ENCODE measurements at places on chromosomes 11 and 22.

DNA sequence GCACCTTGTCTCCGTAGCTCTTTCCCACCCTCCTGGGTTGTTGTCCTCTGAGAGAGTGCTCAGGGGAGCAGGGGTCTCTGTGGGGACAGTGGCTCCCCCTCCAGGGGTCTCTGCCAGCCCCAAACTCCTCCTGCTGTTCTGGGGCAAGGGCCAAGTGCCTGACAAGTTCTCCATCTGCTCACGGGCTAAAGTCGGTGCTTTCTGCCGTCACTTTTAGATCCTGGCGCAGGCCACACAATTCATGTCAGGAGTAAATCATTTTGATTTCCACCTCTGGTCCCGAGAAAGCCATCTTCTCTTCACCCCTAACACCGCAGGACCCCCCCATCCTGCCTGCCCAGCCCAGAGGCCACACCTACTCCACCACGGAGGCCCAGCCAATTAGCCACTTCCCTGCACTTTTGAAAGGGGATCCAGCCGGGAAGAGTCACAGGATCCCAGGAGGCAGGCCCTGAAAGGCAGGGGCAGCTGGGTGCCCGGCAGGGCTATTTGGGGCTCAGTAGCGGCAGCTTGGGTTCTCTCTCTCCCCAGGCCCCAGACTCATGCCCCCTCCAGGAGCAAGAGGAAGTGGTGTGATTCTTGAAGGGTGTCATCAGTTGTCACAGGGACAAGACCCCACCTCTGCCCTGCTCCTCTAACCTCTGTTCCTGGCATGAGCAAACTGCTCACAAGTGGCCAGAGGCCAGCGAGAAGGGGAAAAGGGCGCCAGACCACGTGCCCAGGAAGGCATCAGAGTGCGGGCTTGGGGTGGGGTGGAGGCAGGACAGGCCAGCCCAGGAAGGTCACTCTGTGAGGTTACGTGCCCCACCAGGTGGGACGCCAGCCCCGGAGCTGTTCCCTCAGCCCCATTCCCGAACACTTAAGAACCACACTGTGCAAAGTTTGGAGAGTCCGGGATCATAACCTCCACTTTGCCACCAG lies 1.3 kb downstream of the MACROD1 start:
- peak; percentile 57 for DNase-seq

DNA sequence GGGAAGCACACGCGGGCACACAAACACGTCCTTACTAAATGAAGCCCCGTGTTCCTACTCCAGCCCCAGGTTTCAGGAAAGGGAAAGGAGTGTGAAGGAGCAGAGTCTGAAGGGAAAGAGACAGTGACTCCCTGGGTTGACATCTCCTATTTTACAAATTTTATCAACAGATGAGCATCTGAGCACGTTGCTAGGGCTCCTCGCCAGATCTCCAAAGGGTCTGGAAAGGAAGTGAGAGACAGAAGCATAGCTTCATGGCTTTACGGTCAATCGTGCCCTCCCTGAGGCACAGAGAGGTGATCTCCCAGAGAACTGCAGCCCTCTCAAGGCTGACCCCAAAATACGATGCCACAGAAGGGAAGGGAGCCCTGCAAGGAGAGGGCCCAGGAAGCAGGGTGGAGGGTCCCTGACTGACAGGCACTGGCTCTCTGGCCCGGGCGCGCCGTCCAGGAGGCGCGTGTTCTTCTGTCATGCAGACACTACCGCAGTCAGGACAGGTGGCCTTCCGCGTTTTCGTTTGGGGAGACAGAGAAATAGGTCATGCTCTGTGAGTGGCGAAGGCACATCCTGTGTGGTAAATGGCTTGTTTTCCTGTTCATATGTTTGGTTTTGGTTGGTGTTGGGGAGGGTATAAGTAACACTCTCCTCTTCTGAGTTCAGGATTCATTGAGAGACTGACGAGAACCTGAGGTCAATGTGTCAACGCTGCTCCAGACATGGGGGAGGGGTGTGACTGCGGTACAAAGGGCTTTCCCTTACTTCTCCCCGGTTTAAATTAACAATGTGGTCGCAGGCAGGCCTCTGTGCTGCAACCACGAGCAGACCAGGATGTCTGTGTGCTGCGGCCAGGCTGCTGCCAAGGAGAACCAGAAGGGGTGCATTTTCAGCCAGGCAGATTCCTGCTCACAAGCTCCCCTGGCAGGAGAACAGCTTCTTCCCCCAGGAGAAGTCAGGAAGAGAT lies 813.3 kb downstream of the OPCML start:
- no peak for DNase-seq

DNA sequence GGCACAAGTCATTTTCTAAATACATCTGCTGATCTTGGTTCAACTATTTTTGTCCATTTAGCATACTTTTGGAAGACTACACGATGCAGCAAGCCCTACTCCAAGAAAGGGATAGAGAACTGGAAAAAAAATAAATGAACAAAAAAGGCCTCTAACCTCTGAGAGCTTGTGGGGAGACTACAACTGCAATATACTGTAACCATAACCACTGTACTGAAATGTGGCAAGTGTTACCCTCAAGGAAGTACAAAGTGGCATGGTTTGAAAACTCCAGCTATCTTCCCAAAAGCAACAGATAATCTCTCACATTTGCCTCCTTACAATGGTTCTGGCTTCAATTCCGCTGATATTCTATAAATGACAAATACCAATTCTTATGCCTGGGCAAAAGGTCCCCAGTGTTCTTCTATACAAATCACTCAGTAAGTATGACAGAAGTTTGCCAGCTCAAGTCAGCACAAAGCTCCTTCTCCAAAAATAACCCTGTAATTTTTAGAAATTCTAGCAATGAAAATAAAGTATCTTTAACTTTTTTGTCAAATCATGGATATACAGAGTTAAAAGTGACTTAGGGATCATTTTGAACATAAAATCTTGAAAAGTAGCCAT lies 22.9 kb downstream of the AMBRA1 start:
- no peak for DNase-seq

DNA sequence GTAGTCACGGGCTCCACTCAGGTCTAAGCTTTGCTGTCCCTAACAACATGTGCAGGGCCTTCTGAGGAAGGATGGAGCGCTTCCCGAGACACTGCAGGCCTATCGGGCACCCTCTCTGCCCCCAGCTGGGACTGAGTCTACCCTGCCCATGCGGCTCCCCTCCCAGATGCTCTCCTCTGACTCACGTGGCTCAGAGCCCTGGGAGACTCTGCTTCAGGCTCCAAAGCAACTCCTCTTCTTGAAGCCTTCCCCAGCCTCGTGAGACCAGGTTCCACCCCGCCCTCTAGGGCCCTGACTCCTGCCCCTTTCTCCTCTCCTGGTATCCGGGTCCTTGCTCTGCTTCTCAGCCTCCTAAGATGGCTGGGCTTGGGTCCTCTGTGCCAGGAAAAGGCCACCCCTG lies 28.4 kb upstream of the ARFGAP3 start:
- no peak for DNase-seq

- DNase-seq: no peak
Measured at GRCh38 chr11:130301002-130301401, 13.7 kb downstream of the ZBTB44 start.

GRCh38 chr11:106424111-106424510 lies 346.6 kb downstream of the AASDHPPT start:
- no peak for DNase-seq

- peak; percentile 50 for DNase-seq
Measured at GRCh38 chr22:17867160-17867785, 93.0 kb upstream of the BID start.

GRCh38 chr11:64814712-64815187 lies 4.4 kb upstream of the MEN1 start:
- DNase-seq: no peak

DNA sequence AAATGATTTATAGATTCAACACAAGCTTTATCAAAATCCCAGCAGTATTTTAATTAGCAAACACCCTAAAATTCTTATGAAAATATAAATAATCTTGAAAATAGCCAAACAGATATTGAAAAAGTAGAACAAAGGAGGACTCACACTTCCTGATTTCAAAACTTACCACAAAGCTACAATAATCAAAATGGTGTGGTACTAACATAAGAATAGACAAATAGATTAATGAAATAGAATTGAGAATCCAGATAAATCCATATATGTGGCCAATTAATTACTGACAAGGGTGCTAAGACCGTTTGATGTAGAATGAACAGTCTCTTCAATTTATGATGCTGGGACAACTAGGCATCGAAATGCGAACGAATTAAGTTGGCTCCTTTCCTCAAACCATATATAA lies 49.6 kb upstream of the TEAD1 start:
- DNase-seq: no peak

GRCh38 chr11:74072286-74072685 lies 63.4 kb upstream of the UCP3 start:
- peak; percentile 79 for DNase-seq

DNA sequence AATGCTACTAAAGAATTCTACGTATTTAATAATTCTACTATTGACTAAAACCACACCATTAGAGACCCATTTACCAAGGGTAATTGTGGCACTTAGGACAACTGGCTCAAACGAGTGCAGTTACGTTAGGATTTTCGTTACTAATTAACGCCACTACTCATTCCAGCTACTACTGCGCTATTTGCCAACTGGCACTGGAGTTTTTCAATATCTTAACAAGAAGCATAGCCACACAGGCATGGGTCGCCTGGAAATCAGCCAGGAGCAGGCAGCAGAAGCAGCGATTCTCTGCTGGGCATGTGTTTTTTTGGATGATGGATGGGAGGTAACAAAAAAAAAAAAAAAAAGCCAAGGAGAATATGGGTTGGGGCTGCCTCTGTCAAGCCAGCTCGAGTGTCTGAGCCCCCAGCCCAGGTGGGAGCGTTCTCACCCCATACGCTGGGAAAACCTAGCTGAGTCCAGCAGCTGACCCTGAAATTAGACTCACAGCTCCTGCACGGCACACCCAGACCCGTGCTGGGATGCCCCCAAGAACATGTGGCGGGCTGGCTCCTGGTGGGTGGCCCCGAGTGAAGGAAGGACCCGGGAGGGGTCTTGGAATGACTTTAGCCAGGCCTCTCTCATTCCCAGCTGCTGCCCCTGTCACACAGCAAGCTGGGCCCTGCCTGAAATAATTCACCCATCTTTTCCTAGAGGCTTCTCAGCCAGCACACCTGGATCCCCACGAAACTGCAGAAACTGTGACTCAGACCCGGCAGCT lies 214.0 kb downstream of the BRD1 start:
- no peak for DNase-seq

GRCh38 chr11:110156503-110156902 lies 63.3 kb downstream of the ZC3H12C start:
- no peak for DNase-seq

- DNase-seq: no peak
Measured at GRCh38 chr11:28038775-28039174, 69.2 kb downstream of the KIF18A start.

DNA sequence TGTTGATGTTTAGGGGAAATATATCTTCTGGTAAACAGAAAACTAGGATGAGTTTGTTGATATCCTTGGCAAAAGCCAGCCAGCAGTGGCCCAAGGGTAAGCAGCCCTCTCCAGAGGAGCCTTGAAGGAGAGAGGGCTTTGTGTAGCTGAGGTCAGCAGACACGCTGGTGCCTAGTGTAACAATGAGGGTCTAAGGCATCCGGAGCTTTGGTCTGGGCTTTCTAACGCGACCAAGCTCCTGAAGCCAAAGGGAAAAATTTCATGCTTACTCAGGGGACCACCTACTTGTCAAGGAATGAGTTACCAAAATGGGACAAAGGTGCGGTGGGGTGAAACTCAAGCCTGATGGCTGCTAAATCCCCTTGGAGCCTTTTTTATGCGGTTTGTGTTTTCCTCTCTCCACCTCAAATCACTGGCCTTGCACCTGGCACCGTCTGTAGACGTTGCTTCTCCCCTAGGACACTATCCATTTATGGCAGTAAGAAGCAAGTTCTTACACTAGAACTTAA lies 134.9 kb downstream of the DBX1 start:
- peak; percentile 36 for DNase-seq

GRCh38 chr11:107857550-107858216 lies 904 bp downstream of the SLC35F2 start:
- DNase-seq: no peak

DNA sequence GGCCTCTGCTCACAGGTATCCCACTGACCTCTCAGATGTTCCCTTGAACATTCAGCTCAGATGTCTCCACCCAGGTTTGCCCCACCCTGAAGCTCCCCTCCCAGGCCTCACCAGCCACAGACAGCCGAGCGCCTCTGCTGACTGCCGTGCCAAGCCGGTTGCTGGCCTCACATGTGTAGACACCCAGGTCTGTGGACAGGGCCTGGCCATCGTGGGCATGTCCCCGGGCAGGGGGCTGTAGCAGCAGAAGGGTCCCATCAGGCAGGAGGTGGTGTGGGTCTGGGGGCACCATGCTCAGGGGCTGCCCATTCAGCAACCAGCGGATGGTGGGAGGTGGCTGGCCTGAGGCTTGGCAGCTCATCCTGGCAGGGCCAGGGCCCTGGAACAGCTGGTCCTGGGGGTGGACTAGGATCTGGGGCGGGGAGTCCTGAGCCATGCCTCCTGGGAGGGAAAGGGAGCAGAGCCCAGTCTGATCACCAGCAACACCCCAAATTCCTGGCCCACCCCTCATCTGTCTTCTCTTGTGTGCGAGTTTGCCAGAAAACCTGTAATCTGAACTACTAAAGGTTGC lies 759 bp downstream of the ROBO4 start:
- no peak for DNase-seq

GRCh38 chr22:42902875-42903510 lies 45.9 kb upstream of the ARFGAP3 start:
- DNase-seq: peak; percentile 34

DNA sequence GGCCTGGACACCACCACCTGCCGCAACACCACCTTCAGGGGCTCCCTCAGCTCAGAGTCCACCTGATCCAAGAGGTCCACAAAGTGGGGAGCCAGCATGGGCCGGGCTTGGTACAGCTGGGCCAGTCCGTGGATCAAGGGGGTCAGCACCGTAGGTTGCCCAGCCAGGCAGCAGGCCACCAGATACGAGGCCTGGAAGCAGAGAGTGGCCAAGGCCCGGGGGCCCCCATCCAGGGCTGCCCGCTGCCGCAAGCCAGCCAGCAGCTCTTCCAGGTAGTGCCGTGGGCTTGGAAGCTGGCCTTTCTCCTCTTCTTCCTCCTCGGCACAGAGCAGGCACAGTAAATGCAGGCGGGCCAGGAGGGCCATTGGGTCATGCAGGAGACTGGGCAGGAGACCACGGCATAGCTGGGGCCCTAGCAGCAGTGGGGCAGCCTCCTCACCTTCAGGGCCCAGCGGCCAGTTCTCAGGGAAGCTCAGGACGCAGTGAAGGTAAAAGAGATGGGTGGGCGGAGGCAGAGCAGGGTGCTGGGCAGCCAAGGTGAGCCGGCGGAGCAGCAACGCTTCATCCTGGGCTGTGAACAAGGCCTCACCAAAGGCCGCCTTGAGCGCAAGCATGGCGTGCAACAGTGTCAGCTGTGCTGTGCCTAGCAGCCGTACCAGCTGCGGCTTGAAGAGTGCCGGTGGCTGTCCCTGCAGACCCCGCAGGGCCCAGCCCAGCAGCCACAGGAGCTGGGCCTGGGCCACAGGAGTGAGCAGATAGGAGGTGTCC lies 1.7 kb downstream of the AP5B1 start:
- DNase-seq: no peak

GRCh38 chr11:90874281-90874680 lies 651.4 kb upstream of the CHORDC1 start:
- peak; percentile 11 for DNase-seq

DNA sequence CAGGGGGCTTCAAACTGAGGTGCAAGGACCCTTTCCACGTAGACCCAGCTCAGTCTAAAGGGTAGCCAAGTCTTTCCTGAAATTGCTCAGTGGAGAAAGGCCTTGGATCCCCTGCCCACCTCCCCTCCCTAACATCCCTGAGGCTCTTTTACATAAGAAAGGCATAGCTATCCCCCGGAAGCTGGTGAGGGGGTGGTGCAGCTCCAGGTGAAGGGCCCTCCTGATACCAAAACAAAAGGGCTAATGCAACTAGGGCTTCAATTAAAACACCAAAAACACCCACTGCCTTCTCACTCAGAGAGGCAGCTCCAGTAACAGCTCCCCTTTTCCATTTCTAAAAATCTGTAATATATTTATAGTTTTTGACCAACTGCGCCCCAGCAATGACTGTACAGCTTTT lies 5.8 kb downstream of the SHANK2 start:
- peak; percentile 10 for DNase-seq

Measured in NCI-H69 (cell line).